ENCODE measurements at places on chromosomes 1 and 21.

DNA sequence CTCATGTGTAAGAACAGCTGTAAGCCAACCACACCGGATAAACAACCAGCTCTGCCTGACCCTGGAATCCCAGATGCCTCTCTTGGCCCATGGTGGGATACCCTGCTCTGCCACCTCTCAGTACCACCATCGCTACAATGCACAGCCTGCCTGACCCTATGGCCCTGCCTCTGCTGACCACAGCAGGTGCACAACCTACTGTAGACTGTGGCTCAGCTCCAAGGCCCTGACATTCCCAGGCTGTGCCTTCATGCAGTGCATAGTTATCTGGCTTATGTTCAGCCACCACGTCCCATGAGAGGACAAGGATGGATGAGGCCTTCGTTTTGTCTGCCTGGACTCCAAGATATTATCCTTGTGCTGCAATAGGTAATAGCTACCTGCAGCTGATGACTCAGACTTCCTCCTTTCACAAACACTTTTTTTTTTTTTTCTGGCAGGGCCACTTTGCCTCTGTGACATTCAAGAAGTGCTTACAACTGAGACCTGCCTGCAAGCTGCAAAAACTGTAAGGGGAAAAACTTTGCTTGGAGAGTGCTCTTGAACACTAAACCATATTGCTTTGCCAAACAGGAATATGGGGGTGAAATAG is 177.7 kb downstream of the URB2 start:
- DNase-seq = peak; percentile 21

- peak; percentile 46 for DNase-seq
These were observed 15.3 kb downstream of the TOMM20 start for GRCh38 chr1:235113183-235113917.

DNA sequence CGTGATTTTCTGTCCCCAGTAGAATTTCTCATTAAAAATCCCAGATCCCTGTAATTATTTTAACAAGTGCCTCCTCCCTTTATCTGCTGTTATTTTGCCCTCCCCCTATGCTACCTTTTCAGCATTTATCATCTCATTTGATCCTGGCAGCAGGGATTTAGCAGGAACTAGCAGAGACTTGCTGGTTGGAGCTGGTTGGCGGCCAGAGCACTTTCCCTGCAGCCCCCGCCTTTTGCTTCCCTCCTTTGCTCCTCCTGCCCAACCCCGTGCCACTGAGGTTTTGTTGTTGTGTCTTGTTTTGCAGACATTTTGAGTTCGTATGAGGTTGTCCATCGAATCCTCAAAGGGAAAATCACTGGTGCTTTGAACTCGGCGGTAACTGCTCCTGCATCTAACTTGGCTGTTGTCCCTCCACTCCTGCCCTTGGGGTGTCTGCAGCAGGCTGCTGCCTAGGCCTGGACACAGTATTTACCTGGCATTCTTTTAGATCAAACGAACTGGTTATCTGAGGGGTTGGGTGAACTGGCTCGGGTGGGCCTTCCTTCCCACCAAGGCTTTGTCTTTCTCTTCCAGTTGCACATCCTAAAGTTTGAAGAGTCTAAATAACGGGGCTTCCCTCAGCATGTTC is 11.2 kb downstream of the UBE2Q1 start:
- DNase-seq = peak; percentile 17

DNA sequence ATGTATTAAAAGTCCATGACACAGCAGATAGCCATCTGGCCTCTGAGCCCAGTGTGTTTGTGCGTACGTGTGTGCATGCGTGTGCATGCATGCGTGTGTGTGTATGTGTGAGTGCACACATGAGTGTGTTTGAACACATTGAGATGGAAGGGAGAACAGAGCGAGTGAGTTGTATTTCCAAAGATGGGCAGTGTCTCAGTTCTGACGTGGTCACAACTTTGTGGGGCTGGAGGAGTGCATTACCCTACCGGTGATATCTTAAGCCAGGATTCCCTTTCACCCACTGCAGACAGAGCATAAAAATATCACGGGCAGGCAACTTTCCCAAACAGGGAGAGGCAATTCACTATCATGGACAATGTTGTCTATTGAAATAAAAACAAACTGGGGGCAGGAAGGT is 27.8 kb downstream of the IRF2BP2 start:
- no peak for DNase-seq

GRCh38 chr1:37685722-37686121 is 6.6 kb upstream of the CDCA8 start:
- no peak for DNase-seq

DNA sequence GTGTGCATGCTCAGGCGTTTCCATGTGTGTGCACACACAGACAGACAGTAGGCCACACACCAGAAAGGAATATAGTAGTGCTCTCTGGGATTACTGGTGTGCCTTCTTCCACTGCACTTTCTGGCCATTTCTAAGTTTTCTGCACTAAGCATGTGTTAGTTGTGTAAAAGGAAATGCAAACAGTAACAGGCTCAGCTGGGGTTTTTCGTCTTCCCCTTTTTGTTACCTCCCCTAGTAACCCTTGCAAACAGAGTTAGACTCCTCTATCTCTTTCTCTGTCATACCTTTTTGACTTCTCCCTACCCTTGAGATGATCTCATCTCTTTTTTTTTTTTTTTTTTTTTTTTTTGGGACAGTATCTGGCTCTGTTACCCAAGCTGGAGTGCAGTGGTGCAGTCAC is 196.3 kb downstream of the SDCCAG8 start:
- DNase-seq = no peak

GRCh38 chr1:106465666-106466065 is 590.8 kb upstream of the PRMT6 start:
- DNase-seq = peak; percentile 23

- DNase-seq = no peak
These were observed 37.5 kb downstream of the KCNQ4 start for GRCh38 chr1:40820911-40821693.

DNA sequence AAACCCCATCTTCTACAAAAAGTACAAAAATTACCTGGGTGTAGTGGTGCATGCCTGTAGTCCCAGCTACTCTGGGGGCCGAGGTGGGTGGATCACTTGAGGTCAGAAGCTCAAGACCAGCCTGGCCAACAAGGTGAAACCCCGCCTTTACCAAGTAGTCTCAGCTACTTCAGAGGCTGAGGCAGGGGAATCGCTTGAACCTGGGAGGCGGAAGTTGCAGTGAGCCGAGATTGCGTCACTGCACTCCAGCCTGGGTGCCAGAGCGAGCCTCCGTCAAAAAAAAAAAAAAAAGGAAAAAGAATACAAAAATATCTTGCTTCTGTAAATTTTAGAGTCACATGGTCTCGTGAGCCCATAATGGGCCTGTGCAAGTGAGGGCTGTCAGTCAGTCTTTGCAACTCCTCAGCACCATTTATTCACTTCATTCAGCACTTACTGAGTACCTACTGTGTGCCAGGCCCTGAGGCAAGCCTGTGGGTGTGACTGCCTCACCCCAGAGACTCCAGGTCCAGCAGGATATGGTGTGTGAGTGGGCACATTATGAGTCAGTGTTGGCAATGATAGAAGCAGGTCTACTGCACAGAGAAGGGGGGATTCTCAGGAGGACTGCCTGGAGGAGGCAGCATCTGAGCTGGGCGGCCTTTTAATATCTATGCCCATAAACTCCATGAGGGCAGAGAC is 46.8 kb upstream of the TARDBP start:
- peak; percentile 24 for DNase-seq

DNA sequence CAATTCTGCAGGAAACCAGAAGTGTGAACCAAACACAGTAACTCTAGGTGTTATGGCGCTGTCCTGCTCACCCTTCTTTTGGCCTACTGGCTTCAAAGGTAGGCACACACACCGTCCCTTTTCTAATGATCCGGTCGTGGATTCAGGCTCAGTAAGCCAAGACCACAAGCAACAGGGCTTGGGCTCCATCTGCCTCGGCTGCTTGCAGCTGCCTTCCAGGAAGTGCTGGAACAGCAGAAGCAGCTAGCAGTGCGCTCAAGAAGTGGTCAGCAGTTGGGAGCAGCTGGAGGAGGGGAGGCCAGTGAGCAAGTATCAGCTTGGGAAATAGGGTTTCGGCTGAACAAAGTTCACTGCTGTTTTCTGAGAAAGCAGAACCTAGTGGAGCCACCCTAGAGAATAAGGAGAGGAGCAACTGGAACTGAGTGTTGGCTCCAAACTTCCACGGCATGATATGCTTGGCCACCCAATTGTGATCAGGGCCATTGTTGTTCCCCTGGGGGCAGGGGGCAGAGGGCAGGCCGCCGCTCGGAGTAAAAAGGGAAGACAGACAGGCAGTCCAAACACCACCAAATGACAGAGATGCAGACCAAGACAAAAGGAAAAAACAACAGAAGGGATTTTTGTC is 173.4 kb downstream of the TOMM20 start:
- DNase-seq = no peak

DNA sequence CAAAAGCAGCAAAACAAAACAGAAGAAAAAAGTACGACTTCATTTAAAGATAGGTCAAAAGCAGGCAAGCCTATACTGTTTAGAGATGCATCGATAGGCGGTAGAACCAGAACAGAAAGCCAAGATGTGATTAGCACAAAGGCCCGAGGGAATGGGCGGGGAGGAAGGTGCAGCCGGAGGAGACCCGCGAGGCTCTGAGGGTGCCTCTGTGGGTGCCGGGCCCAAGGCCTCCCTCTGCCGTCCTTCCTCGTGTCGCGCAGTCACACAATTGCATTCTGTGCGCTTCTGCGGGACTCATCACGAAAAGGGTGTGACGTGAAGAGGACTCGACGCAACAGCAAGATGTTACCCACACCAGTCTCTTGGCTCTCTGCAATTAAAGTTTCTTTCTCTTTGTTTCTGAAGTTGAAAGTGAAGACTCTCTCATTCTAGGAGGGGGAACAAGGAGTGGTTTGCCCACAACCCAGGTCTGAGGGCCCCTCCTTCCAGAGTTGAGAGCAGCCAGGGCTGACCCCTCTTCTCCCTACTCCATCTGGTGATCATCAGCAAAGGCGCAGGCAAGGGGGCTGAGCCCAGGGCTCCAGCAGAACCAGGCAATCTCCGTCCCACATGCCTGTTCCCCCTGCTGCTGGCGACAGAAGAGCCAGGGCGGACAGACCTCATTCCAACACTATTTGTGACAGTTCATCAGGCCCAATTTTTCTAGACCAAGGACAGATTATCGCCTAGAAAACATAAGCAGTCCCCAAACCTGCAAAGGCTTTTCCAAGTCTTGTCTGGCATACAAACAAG is 41.0 kb downstream of the NPHP4 start:
- DNase-seq = no peak

DNA sequence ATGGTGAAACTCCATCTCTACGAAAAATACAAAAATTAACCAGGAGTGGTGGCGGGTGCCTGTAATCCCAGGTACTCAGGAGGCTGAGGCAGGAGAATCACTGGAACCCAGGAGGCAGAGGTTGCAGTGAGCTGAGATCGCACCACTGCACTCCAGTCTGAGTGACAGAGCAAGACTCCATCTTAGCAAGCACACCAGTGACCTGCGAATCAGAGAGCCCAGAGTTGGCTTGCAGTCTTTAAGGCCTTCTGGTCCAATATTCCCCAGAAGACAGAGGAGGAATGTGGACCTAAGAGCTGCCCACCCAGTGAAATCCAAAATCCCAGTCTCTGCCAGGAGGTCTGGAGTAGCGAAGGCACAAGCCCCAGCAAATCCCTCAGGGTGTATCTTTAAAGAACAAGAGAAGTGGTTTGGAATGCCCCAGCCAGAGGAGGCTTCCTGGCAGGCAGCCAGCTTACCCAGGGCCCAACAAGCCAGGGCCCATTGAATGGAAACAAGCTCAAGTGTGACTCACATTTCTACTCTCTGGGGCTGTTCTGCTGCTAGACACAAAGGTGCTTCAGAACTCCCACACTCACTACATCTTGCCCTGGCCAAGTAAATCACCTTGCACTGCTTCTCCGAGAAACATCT is 23.9 kb downstream of the GPR161 start:
- peak; percentile 99 for DNase-seq

DNA sequence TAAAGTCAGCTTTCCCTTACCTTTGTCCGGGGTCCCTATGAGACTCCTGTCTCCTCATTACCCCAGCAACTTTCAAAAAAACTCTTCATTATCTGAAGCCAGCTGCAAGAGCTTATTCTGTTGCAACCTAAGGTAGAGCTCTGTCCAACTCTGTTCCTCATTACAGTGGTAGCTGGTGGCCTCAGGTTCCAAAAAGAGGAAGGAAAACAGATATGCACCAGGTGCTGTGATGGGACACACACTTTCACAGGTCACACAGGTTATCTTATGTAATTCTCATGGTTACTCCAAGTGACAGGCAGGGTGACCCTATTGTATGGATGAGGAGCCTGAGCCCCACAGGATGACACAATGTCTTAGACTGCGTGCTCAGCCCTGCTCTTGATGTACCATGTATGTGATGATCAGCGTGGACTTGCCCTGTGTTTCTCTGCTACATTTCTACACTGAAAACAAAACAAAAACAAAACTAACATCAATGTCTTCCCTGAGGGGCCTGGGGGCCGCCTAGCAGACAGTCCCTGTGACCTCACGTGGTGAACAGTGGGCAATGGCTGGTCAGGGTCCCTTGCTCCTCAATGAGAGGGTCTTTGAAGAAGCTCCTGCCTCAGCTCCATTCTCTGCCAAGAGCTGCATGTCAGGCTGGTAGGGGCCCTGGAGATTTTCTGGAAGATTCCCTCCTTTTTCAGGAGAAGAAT is 9.7 kb upstream of the TENT5C start:
- DNase-seq = no peak

DNA sequence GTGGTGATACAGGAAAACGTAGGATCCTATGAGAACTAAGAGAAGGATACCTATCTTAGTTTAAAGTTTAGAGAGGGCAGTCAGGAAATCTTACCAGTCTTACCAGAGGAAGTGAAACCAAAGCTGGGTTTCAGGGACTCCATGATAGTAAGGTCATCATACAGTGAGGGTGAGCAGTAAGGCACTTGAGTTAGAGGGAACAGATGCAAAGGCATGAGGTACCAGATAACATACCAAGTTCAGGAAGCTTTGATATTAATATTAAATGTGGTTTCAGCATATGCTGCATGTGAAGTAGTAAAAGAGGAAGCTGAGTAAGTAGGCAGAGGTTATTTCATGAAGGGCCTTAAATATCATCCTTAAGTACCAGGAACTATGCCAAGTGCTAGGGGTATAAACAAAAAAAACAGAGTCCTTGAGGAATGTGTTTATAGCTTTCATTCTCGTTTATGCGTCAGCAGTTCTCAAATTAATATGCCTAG is 16.9 kb downstream of the ATG4C start:
- DNase-seq = no peak

- peak; percentile 47 for DNase-seq
These were observed 22.8 kb downstream of the LHX4 start for GRCh38 chr1:180252638-180253536.

DNA sequence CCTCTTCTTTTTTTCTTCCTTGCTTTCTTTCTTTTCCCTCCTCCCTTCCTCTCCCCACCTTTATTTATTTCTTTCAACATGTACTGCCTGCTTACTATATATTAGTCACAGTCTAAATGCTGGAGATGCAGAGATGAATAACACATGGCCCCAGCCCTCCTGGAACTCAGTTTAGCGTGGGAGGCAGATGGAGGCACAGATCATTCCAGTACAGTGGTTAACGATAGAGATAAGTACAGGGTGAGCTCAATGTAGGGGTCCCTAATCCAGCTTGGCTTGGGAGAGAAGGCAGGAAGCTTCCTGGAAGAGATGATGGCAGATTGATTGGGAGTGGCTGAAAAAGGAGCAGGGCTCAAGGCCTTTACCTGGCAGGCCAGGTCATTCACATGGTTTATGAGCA is 55.6 kb upstream of the PPP2R5A start:
- DNase-seq = peak; percentile 46
